ENCODE measurements at places on chromosomes 2 and 18.

- DNase-seq: no peak
Observed at GRCh38 chr2:160338901-160339685, 139.0 kb upstream of the ITGB6 start.

DNA sequence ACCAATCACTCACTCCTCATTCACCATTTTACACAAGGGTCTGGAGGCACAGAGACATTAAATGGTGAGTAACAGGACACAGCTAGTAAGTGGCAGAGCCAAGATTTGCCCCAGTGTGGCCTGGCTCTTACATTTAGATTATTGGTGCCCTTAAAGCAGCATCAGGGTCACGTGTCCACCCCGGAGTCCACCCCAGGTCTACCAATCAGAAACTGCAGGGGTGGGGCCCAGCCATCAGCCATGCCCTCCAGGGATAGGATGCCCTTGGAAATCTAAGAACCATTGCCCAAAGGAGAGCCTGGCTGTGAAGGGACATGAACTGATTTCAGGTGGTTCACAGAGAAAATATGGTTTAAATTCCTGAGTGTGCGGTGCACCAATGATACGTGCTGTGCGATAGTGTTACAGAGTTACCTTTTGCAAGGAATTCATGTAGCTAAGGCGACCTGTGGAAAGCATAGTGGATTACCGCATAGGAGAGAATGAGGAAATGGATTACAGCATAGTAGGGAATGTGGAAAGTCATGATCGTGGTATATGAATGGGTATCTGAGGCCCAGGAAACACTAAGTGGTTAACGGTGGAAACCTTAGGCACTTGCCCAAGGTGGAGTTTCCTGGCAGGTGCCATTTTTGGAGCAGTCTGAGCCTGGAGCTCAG, 17.8 kb downstream of the IGFBP5 start:
- DNase-seq: no peak

GRCh38 chr2:42141687-42142546, 27.2 kb upstream of the EML4 start:
- peak; percentile 83 for DNase-seq

DNA sequence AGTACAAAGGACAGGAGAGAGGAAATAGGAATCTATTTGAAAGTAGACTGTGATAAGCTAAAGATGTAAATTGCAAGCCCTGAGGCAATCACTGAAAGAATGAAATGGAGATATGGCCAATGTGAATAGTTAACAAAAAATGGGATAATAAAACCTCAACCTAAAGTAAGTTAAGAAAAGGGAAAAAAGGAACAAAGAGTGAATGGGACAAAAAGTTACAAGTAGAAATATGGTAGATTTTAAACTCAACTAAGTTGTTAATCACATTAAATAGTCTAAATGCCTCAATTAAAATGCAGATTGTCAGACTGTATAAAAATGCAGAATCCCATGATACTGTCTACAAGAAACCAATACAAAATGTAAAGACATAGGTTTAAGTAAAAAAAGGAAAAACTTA, 165.2 kb upstream of the RBMS1 start:
- DNase-seq: no peak

DNA sequence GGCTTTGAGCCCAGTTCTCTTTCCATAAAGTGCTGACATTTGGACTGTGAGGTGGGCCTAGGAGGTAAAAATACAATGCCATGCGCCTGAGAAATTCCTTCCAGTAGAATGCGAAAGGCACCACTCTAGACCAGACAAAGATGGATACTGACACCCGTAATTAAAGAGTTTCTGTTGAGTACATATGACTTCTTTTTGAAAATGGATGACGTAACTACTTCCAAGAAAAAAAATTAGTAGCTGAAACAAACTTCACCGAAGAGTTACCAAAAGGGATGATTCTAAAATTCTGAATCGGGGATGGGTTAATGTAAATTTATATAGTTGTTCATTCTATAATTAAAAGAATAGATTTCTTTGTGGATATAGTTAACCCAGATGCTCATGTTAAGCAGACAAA, 146.8 kb downstream of the ALK start:
- no peak for DNase-seq

DNA sequence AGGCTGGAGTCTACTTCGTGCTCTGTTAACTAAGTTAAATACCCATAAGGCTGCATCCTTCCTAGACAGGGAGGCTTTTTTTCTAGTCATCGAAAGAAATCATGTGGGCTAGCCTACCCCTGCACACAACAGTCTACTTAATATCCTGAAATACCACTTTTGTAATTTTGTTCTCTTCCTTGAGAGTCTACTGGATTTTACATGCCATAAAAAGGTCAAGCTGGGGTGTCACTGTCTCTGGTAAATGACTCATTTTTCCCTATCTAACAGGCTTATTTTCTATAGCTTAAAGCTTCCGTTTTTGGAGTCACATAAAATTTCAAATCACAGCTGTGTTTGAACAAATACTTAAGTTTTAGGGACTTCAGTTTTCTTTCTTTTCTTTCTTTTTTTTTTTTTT, 10.7 kb upstream of the STAM2 start:
- DNase-seq: no peak

DNA sequence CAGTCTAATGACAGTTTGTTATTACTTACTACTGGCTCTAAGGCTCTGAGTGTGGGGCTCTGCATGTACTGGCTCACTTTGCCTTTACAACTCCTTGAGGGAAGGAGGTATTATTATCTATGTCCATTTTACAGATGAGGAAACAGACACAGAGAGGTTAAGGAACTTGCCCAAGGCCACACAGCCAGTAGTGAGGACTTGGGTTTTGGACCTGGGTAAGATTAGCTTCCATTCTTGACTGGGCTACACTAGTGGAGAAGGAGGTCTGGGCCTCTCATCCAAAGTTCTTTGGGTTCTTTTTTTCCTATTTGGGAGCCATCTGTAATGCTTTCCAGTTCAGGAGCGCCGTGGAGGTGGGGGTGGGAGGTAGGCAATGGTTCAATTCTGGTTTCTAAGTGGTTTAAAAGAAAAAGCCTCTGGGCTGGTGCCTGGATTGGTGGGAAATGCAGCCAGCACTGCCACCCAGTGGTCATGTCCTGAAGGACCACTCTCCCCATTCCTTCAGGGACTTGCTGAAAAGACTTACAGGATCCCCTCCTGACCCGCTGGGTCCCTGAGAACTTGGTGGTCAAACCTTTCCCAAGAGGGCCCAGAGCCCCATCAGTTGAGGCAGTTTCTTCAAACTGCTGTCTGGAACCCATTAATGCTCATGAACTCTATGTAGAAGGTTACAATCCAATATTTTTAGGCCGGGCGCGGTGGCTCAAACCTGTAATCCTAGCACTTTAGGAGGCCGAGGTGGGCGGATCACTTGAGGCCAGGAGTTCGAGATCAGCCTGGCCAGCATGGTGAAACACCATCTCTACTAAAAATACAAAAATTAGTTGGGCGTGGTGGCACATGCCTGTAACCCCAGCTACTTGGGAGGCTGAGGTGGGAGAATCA, 38.6 kb upstream of the NOTO start:
- peak; percentile 67 for DNase-seq
